ENCODE measurements at places on chromosomes 6 and 20.

- DNase-seq, result no peak
Observed at GRCh38 chr6:88220493-88220892, 54.3 kb upstream of the CNR1 start.

DNA sequence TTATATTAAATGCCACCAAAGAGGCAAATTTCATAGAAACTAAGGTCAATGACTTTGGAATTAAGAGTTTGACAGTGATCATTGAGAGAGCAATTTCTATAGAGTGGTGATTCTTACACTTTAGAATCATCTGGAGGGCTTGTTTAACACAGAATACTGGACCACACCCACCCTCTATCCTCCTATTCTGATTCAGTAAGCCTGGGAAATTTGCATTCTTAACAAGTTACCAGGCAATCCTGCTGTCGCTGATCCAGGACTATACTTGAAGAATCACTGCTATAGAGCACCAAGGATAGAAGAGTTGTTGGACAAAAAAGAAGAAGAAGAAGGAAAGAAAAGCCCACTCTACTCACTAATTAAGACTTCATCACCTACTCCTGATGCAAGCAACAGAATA is 21.3 kb upstream of the TBX18 start:
- no peak for DNase-seq

DNA sequence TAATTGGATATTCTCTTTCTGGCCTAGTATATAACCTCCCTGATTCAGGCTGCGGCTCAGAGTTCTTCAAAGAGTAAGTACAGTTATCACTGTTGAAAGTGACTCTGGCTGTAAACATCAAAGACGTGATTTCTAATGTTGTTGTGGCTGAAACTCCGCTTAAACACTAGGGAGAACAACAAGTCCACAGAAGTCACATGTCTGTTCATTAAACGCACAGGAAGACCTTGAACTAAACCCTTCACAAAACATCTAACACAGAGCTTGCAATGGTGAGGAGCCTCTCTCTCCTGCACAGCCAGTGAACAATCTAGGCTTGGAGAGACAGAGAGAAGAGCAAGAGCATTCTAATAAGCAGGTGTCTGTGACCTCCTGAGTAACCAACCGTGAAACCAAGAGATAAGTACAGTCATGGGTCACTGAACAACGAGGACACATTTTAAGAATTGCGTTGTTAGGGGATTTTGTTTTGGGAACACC is 249.3 kb downstream of the PRKN start:
- DNase-seq, result no peak

DNA sequence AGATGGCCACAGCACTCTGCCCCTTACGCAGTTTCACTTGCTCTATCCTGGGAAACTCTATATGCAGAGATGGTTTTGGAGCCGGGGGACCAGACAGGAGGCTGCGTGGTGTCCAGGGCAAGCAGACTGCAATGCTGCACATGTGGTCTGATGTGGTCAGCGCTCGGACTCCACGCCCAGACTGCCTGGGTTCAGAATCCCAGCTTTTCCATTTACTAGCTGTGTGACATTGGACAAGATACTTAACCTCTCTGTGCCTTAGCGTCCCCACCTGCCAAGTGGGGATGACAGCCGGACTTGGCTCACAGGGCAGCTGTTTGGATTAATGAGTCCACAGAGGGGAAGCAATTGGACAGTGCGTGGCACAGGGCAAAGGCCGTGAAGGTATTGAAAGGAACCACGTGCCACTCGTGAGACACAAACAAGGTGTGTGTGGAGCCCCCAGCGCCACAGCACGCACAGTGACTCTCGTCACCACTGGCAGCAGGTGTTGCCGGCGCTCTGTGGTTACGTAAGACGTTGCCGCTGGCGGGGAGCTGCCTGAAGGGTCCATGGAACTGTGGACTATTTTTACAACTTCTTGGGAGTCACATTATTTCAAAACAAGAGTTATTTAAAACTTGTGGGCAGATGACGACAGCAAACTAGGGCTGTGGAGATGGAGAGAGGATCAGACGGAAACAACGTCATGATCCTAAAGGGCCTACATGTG is 201.4 kb downstream of the PREX1 start:
- no peak for DNase-seq

GRCh38 chr6:7770601-7771000 is 44.7 kb downstream of the BMP6 start:
- DNase-seq, result no peak

GRCh38 chr6:159608961-159609651 is 83.9 kb downstream of the SOD2 start:
- DNase-seq, result no peak

- peak; percentile 13 for DNase-seq
Observed at GRCh38 chr6:147506704-147507114, 1.8 kb upstream of the SAMD5 start.

DNA sequence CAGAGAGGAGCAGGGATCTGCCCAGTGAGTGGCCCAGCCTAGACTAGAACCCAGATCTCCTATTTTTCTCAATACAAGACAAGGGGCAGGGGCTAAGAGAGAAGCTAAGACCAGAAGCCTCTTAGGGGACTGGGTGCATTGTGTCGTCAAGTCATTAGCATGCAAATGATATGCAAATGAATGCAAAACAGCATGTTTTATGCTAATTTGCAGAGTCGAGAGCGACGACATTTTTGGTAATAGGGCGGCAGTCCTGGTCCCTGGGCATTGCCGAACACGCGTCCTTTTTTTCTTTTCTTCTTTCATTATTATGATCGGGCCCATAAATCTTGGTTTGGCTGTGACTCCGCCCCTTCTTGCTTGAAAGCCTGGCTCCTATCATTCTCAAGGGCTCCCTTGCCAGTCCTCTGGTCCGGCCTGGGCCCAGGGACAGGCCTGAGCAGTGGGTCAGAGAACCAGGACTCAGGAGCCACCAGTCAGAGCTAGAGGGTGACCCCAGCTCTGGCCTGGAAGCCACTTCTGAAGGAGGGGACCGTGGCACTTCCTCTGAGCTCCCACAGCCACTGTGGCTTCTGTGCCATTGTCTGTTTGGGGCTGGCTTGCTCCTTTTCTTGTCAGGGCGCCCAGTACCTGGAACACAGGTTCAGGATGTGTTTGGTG is 32.0 kb upstream of the SCRT2 start:
- DNase-seq, result no peak

GRCh38 chr6:4922488-4923037 is 81.3 kb downstream of the RPP40 start:
- DNase-seq, result peak; percentile 30

- no peak for DNase-seq
Observed at GRCh38 chr6:20924911-20925543, 390.8 kb downstream of the CDKAL1 start.

GRCh38 chr6:151425561-151425960 is 26.4 kb downstream of the RMND1 start:
- DNase-seq, result no peak

GRCh38 chr6:33410711-33411631 is at the start of gene PHF1:
TSS of gene PHF1 (plus strand) at chr6:33411014. CDS start at chr6:33412264, 1,250 bp downstream.
- DNase-seq, result no peak

DNA sequence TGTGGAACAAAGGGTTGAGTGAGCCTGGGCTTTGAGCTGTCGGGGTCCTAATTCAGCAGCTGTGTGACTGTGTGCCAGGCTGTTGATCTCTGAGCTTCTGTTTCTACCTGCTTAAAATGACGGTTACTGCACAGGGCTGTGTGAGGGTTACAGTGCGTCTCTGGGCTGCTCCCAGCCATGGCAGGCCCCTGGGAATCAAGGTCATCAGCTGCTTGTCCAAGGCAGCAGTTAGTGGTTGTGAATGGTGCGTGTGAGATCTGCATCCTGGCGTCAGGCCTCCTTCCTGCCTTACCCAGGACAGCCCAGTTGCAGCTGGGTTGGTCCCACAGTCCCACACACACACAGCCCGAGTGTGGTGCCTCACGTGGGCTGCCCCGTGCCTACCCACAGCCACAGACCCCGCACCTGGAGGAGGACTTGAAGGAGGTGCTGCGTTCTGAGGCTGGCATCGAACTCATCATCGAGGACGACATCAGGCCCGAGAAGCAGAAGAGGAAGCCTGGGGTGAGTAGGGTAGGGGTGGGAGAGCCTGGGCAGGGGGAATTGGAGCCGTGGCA is 15.6 kb downstream of the GTSF1L start:
- no peak for DNase-seq

DNA sequence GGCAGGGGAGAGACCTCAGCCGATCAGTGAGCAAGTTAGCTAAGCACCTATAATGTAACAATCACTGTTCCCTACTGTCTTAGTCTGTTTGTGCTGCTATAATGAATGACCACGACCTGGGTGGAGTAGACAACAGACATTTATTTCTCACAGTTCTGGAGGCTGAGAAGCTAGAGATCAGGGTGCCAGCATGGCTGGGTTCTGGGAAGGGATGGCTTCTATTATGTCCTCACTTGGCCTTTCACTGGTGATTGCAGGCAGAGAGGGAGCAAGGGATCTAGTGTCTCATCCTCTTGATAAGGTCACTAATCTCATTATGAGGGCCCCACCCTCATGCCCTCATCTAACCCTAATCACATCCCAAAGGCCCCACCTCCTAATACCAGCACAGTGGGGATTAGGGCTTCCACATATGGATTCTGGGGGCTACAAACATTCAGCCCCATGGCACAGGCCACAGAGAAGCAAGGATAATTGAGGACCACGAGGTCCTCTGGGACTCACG is 162.5 kb downstream of the CD83 start:
- no peak for DNase-seq

DNA sequence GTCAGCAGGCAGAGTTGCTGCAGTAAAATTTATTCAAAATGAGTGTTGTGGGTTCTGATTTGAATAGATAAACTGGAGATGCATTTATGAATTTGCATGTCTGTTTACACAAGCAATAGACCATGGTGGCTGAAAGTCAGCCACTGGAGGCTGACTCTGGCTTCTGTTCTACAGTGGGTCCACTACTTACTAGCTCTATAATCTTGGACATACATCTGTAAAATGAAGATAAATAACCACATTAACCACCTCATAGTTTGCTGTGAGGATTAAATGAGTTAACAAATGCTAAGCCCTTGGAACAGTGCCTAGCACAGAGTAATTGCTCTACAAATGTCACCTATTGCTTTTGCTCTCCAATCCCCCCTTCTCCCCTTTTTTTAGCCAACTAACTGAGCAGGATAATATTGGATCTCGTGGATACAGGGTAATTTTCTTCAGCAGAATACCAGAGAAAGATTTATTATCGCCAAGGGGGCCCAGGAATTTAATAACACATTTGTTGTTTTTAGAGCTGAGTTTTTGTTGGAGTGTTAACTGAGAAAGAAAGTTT is 1.4 kb upstream of the PM20D2 start:
- no peak for DNase-seq

DNA sequence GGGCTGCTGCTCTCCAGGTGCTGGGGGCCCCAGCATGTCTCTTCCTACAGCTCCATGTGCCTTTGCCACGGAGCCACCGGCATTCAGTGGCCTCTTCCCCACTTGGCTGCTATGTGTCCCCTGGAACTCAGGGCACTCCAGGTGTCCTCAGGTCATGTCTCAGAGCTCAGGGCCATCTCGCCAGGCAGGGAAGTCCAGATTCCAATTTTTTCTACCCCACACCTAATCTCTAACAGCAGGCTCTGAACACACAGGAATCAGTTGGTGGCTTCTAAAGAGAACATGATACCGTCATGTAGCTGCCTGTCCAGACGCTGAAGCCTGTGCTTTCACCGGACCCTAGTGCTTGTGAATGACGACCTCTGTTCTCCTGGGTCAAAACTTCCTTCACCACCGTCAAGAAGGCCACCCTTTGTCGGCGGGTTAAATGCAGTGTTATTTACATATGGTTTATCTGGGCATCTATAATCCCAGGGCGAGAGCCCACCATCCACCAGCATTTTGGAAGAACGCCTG is 4.2 kb upstream of the SLCO4A1 start:
- DNase-seq, result no peak

DNA sequence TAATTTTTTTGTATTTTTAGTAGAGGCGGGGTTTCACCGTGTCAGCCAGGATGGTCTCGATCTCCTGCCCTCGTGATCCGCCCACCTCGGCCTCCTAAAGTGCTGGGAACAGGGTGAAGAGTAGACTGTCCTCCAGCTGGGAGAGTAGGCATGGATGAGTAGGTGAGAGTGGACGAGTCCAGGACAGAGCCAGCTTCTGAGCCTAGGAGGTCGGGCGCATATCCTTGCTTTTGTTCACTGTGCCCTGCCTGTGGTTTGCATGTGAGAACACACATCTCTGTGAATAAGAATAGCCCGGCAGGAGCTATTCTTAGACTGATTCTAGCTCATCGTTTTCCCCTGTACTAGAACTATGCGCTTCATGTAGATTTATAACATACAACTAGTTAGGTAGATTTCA is 78.3 kb downstream of the RPP40 start:
- no peak for DNase-seq

GRCh38 chr6:137850816-137851602 is 16.1 kb upstream of the TNFAIP3 start:
- no peak for DNase-seq

DNA sequence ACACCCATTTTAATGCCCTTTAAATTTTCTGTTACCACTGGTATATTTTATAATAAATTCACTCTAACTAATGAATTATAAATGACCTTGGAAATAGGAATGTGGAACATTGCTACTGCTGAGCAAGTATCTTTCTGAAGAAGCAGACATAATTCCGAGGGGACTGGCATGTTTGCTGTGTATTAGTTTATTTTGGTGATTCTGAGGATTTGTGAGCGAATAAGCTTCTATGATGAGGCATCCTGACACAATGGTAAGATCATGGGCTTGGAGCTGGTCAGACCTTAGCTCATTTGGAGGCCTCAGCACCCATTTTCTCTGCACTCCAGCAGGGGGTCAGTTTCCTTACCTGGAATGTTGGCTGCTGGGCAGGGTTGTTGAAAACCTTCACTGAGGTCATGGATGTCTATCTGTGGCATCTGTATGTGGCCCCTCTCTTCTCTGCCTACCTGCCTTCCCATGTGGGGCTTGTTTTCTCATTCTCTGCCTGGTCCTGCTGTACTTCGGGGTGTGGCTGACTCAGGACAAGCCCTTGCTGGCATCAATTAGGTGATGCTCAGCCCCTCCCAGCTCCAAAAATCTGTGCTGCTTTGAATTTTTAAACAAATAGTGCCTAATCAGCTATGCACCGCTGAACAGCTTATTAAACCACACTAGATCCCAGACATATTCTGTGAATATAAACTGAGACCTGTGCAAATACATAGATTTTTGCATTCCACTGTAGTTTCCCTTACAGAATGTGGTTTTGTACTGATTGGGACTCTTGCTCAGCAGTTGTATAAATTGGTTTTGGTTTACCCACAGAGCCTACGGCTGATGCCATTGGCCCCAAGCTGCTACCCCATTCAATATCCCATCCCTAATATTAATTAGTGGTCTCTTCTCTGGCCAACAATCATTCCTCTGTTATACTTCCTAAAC is 10.7 kb downstream of the ARID1B start:
- DNase-seq, result no peak
